ENCODE measurements at places on chromosomes 5 and 9. TPM values are rescaled to one million over a fixed set of nuclear protein-coding genes. Genes with fewer than 3 reads are reported as not detected.

IDNK gene
- total RNA-seq: 5.8 TPM

CMYA5 gene
- under 0.01 TPM for total RNA-seq

AUH gene
- 26.2 TPM for total RNA-seq

RNF208 gene
- 0.28 TPM for total RNA-seq

SOHLH1 gene
- total RNA-seq: not detected
